ENCODE measurements at places on chromosomes 1 and 21.
A peak's percentile ranks its signal among the peaks of the same experiment; 100 is the strongest.

GRCh38 chr1:3434406-3435110 is 19.9 kb upstream of the ARHGEF16 start:
- no peak for DNase-seq

DNA sequence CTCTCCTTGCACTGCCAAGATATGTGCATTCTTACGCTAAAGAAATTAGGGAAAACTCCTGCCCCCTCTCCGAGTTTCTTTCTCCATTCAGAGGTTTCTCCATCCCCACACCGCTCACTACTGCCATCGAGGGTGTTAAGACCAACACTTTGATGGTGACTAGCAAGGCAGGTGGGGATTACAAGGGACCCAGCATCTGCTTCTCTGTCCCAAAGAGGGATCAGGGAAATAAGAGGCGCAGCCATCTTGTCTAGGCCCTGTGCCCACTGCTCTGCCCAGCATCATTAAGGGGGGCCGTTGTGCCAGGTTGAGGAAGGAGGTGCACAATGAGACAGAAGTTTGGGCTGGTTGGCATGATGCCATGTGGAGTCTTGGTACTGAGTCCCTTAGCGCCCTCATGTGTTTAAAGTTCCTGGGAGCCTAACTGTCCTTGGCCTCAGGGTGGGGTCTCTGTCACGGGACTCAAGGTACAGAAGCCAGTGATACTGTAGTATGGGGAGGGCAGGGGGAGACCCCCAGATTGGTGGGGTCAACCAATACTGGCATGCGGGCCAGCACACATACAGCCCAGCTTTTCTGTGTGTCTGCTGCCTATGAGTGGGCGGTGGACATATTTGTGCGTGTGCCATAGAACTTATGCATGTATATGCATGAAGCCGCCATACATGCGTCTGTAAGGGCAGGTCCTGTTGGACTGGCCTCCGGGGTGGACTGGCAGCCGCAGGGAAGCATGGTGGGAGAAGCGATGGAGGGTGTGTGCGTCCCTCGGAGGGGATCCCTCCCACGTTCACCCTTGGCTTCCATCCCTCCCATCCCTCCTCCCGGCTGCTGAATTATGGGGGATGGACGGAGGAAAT is 5.5 kb downstream of the EFNA3 start:
- DNase-seq, result no peak

DNA sequence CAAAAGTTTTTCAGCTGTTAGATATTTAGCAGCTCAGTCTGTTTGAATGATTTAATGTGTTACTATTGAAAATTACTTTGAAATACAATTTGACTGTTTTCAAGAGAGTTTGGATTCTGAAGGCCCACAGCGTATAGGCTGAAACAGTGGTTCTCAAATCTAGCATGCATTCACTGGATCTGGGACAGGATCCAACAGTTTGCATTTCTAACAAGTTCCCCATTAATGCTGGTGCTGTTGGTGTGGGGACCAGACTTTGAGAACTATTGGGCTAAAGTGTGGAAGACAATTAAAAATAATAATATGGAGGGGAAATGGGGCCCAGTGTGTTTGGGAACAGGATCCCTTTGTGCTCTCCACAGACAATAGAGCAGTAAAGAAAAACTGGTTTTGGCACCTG is 31.9 kb downstream of the ITSN1 start:
- no peak for DNase-seq

GRCh38 chr1:66374561-66375111 is 159.3 kb upstream of the SGIP1 start:
- no peak for DNase-seq

GRCh38 chr1:236603991-236604904 is at the start of gene HEATR1:
Gene HEATR1 (minus strand): TSS chr1:236604516. CDS start chr1:236604095, 421 bp downstream.
- peak; percentile 95 for DNase-seq

GRCh38 chr1:165395478-165395877 is 39.0 kb upstream of the LMX1A start:
- no peak for DNase-seq

DNA sequence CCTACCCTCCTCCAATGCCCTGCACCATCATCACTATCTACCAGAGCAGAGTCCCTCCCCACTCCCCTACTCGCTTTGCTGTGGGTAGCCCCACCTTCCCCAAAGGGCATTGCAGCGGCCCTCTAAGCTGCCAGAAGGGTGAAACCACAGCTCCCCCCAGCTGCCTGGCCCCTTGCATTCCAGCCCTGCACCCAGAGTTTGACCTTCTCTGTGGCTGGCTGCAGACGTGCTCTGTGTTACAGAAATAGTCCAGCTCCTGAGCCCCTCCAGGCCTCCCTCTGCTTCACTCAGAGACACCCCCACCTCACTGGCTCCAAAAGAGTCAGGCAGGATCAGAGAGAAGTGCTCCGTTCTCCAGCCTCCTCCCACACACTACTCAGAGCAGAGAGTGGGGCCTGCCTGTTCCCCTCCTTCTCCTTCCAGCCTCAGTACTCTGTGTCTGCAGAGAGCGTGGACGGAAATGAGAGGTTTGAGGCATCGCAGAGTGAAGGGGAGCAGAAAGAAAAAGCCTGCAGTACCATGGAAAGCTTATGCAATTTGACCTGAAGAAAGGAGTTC is 63.2 kb downstream of the PLEKHA6 start:
- DNase-seq, result no peak

GRCh38 chr1:64451440-64451839 is 18.5 kb upstream of the CACHD1 start:
- DNase-seq, result no peak

DNA sequence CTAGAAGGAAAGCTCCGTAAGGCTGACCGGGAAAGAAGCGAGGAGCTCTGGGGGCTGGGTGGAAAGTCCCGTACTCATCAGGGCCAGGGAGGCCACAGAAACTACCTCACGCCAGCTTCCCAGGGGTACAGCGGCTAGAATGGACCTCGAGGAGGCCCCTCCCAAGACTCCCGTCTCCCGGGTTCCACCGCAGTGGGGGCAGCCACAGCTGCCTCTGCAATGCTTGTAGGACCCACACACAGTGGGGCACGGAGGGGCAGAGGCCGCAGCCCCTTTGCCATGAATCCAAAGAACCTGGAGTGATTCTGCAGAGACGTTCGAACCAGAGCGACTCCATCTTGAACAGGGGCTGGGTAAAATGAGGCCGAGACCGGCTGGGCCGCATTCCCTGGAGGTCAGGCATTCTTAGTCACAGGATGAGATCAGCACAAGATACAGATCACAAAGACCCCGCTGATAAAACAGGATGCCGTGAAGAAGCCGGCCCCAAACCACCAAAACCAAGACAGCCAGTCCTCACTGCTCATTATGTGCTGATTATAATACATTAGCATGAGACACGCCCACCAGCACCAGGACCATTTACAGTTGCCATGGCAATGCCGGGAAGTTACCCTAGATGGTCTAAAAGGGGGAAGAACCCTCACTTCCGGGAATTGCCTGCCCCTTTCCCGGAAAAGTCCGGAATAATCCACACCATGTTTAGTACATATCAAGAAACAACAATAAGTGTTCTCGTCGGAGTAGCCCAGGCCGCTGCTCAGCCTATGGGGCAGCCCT is 1.6 kb upstream of the ANKRD65 start:
- DNase-seq, result peak; percentile 42

DNA sequence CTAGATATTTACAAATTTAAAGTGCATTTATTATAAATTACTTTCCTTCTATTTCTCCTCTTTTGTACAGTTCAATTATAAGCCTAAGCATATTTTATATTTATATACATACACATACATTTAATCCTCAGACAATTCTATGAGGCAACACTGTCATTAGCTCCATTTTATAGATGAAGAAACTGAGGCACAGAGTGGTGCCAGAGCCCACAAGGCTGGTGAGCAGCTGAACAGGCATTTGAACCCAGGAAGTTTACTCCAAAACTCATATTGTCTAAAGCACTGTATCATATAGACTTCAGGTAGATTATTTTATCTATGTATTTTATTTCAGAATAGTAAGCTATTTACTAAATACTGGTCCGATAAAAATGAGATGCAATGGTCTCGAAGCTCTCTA is 52.3 kb downstream of the PTP4A2 start:
- no peak for DNase-seq

- DNase-seq, result no peak
Measured at GRCh38 chr1:28792644-28793121, 19.3 kb upstream of the OPRD1 start.

- no peak for DNase-seq
Measured at GRCh38 chr1:52159033-52159789, 17.3 kb downstream of the ZFYVE9 start.

DNA sequence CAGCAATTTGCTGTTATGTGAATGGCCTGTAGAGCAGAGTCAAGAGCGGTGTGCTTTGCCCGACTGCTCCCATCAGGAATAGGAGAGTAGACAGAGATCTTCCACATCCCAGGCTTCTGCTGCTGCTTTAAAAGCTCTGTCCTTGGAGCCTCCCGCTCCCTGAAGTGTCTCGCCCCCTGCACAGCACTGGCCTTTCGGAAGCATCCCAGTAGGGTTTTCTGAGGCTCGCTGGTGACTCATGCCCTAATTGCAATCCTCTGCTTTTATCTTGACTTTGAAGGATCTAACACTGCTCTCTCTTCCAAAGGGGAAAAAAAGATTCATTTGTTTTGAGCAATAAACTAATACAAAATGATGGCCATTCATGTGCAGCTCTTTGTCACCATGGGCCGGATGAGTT is 13.3 kb upstream of the CD101 start:
- DNase-seq, result no peak

DNA sequence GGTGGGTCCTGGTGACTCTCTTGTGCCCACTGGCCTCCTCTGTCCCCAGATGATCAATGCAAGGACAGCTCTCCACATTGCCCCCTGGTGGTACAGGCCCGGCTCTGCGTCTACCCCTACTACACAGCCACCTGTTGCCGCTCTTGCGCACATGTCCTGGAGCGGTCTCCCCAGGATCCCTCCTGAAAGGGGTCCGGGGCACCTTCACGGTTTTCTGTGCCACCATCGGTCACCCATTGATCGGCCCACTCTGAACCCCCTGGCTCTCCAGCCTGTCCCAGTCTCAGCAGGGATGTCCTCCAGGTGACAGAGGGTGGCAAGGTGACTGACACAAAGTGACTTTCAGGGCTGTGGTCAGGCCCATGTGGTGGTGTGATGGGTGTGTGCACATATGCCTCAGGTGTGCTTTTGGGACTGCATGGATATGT is 10.8 kb downstream of the ADAMTSL4 start:
- peak; percentile 79 for DNase-seq

GRCh38 chr1:195462646-195463045 is 1145.6 kb downstream of the KCNT2 start:
- no peak for DNase-seq

- no peak for DNase-seq
Measured at GRCh38 chr1:175209493-175209921, 16.9 kb upstream of the KIAA0040 start.

DNA sequence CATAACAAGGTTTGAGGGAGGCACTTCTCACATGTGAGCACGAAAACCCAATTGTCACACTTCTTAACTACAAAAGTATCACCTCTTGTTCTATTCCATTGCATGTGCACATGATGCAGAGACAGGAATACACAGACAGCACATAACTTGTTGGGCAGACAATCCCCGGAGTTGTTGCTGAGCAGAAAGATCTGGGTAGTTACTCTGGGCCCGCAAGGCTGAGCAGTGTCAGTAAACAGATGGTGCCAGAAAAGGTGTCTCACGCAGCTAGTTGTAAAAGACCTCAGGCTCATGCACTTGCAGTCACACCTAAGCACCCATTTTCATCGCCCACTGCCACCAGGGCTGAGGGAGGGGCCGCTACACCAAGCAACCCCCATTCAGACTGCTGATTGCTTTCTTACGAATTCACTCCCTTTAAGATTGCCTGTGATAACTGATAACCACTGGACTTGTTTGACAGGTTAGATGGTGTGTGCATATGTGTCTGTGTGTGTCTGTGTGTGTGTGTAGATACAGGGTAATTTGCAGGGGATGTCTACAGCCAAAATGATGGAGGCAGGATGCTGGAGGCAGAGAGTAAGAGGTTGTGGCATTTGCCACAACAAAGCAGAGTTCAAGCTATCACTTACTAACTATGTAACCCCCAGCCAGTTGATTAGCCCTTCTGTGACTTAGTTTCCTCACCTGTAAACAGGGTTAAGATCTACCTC is 4.2 kb downstream of the LGR6 start:
- DNase-seq, result no peak

GRCh38 chr1:166485620-166486019 is 318.8 kb upstream of the FAM78B start:
- DNase-seq, result no peak

DNA sequence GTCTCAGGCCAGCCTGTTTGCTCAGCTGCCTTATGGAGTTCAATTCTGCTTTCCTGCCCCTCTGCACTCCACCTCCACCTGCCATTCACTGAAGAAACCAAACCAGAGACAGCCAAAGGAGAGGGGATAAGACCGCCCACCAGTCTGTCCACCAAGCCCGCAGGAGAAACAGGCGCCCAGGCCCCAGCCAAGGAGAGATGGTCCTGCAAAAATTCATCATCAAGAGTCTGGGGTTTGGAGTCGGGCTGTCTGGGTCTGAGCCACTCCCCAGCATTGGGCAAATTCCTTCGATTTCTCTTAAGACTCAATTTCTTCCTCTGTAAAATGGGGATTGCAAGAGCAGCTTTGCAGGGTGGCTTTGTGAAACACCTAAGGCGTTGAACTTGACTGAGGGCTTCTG is 121.4 kb upstream of the RUNX3 start:
- no peak for DNase-seq

DNA sequence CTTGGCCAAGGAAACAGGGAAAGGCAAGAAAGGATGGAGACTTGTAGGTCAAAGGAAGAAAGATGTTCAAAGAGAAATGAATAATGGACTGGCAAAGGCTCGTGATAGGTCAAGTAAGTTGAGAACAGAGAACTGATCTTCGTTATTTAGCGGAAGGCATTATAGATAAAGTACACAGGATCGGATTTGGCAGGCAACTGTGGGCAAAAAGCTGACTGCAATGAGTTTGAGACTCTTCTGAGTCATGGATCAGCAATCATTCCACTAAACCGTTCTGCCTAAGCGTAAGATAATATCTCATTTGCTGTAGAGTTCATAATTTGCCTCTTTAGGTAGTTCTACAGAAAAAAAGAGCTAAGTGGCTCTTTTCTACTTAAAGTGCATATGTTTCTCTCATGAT is 34.1 kb downstream of the KRTAP21-3 start:
- DNase-seq, result no peak

- no peak for DNase-seq
Measured at GRCh38 chr1:86258101-86258500, 101.5 kb upstream of the COL24A1 start.

GRCh38 chr1:72010094-72010431 is 272.3 kb downstream of the NEGR1 start:
- DNase-seq, result no peak

DNA sequence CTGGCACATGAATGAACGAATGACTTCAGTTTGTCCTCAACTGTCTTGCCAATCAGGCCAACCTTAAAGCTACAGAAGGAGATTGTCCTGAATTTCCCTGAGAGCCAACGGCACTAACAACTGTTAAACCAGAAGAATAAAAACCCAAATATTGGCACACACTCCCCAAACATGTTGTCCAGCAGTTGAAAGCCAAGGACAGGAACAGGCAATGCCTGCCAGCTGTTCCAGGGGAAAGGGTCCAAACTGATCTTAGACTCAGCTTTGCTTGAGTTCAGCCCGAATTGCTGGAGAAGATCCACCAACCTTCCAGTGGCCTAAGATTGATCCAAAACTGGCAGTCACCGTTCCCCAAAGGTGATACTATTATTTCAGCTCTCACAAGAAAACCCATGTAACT is 22.4 kb upstream of the AHCTF1 start:
- no peak for DNase-seq

GRCh38 chr1:53568540-53568939 is 109.3 kb downstream of the DMRTB1 start:
- DNase-seq, result no peak

All from left forelimb (tissue), 1 donor.